ENCODE measurements at places on chromosomes 1 and 21.

- H3K27me3 ChIP-seq = no peaks in the 10 kb centered on the region
- DNase-seq = no peak
- no peaks in the 10 kb centered on the region for H3K4me1 ChIP-seq
Measured at GRCh38 chr21:29316029-29316742, 17.5 kb downstream of the BACH1 start.

DNA sequence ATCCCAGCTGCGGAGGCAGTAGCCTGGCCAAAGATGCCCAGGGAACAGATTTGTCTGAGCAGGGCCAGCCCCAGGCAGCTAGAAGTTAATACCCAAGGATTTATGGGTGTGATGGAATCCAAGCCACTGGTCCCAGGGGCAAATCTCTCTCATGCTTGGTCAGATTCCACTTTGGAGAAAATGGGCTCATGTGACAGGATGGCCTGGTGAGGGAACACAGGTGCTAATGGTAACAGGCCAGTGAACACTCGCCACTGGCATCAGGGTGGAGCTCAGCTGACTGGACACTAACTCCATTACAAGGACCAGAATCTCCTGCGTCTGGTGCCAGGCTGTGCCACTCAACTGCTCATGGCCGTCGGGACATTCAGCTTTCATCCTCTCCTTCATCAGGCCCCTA, 12.0 kb downstream of the MDM4 start:
- H3K27me3 ChIP-seq = no peaks in the 10 kb centered on the region
- peaks cover 69% of the 10 kb centered on the region for H3K36me3 ChIP-seq
- DNase-seq = no peak
- no peak overlapping the region for H3K4me3 ChIP-seq
- H3K4me1 ChIP-seq = peaks cover 21% of the 10 kb centered on the region
- H3K27ac ChIP-seq = no peak overlapping the region

- no peak overlapping the region for H3K4me3 ChIP-seq
- H3K36me3 ChIP-seq = no peaks in the 10 kb centered on the region
- DNase-seq = no peak
- H3K27me3 ChIP-seq = no peaks in the 10 kb centered on the region
- no peak overlapping the region for H3K27ac ChIP-seq
Measured at GRCh38 chr21:37800456-37801061, 115.7 kb downstream of the KCNJ6 start.

GRCh38 chr1:244265507-244265906, 186.2 kb downstream of the ADSS2 start:
- no peaks in the 10 kb centered on the region for H3K27me3 ChIP-seq
- H3K27ac ChIP-seq = no peak overlapping the region
- no peaks in the 10 kb centered on the region for H3K4me1 ChIP-seq
- no peaks in the 10 kb centered on the region for H3K36me3 ChIP-seq

DNA sequence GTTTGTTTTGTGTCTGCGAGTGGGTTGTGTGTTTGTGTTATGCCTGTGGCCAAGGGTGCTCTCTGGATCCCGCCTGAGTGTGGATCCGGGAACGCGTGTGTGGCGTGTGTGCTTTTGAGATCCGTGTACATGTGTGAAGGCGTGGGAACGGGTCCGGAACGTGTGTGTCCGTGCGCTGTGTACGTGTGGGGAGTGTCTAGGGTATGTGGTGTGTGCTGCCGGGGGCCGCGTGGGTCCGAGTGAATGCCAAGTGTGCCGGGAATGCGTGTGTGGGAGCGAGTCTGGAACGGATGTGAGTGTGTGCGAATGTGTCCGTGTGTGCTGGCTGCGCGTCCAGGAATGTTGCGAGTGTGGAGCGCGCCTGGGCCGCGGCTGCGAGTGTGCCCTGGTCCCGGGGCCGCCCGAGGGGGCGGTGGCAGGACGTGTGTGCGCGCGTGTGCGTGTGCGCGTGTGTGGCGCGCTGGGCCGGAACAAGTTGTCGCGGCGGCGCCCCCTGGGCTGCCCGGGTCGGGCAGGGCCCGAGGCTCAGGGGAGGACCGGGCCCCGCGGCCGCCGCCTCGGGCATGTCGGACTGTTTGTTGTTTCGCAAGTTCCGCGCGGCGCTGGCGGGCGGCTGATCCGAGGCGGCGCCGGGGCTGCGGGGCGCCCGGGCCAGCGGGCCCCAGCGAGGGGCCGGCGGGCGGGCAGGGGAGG, 953 bp downstream of the PTPRU start:
- peaks cover 14% of the 10 kb centered on the region for H3K4me1 ChIP-seq
- peak overlapping the region; percentile 56 for H3K4me3 ChIP-seq
- H3K36me3 ChIP-seq = no peaks in the 10 kb centered on the region
- H3K27me3 ChIP-seq = peaks cover 31% of the 10 kb centered on the region
- DNase-seq = no peak

GRCh38 chr1:3068564-3069431, at the start of gene PRDM16:
Gene PRDM16 (plus strand): TSS chr1:3069203. CDS start chr1:3069260, 57 bp downstream.
- H3K27ac ChIP-seq = no peak within 1 kb of the TSS
- H3K4me3 ChIP-seq = no peak within 1 kb of the TSS
- H3K27me3 ChIP-seq = peaks cover 8% of the 10 kb centered on the region
- DNase-seq = no peak

GRCh38 chr1:32709476-32709875, 6.9 kb upstream of the SYNC start:
- no peak overlapping the region for H3K27ac ChIP-seq
- no peak for DNase-seq
- H3K27me3 ChIP-seq = peaks cover 5% of the 10 kb centered on the region
- H3K4me3 ChIP-seq = no peak overlapping the region
- H3K4me1 ChIP-seq = no peaks in the 10 kb centered on the region

DNA sequence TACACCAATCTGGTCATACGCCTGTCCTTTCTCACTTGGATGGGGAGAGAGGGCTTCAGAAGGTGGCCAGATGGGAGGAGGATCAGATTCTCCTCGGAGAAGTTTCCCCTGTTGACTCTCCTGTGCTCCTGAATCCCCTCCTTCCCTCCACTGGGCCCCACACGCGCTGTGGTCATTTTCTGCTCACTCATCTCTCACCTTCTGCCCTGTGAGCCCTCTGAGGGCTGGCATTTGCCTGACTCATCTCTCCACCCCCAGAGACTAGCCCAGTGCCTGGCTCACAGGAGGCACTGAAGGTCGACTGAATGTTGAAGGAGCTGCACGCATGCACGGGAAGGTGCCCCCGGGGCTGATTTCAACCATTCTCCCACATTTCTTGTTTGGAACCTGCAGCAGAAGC, 14.2 kb downstream of the ABCA4 start:
- no peaks in the 10 kb centered on the region for H3K4me1 ChIP-seq
- H3K36me3 ChIP-seq = no peaks in the 10 kb centered on the region
- no peak overlapping the region for H3K27ac ChIP-seq
- no peak overlapping the region for H3K4me3 ChIP-seq
- DNase-seq = no peak

- H3K4me1 ChIP-seq = no peaks in the 10 kb centered on the region
- no peaks in the 10 kb centered on the region for H3K36me3 ChIP-seq
Measured at GRCh38 chr1:41844781-41845272, 73.9 kb downstream of the HIVEP3 start.

- H3K4me3 ChIP-seq = no peak overlapping the region
- DNase-seq = no peak
- no peaks in the 10 kb centered on the region for H3K27me3 ChIP-seq
- H3K4me1 ChIP-seq = no peaks in the 10 kb centered on the region
- no peaks in the 10 kb centered on the region for H3K36me3 ChIP-seq
- no peak overlapping the region for H3K27ac ChIP-seq
Measured at GRCh38 chr1:65729259-65729658, 63.4 kb upstream of the PDE4B start.

DNA sequence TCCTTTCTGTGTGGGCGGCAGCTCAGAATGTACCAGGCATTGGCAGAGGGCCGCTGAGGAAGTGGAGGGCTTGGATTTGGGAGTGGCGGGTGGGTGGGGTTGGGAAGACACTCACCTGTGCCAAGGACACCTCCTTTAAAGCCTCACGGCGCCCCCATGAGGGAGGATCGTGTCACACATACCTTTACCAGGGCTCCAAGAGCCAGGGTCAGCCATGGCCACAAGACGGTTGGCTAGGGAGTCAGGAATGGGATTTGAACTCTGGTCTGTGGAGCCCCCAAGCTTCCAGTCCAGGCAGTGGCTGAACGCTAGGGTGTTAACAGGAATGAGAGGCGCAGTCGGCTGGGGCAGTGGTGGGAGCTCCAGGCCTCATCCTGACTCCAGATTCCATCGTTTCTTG, 4.6 kb downstream of the NBL1 start:
- no peak overlapping the region for H3K27ac ChIP-seq
- H3K4me3 ChIP-seq = no peak overlapping the region
- no peak for DNase-seq

- DNase-seq = no peak
- H3K27ac ChIP-seq = no peak overlapping the region
- H3K36me3 ChIP-seq = peaks cover 36% of the 10 kb centered on the region
- no peaks in the 10 kb centered on the region for H3K27me3 ChIP-seq
- H3K4me1 ChIP-seq = peaks cover 43% of the 10 kb centered on the region
Measured at GRCh38 chr1:22100168-22100567, 42.7 kb downstream of the WNT4 start.

- H3K36me3 ChIP-seq = no peaks in the 10 kb centered on the region
- no peaks in the 10 kb centered on the region for H3K4me1 ChIP-seq
- H3K27ac ChIP-seq = no peak overlapping the region
Measured at GRCh38 chr1:10242811-10243210, 32.4 kb downstream of the KIF1B start.

DNA sequence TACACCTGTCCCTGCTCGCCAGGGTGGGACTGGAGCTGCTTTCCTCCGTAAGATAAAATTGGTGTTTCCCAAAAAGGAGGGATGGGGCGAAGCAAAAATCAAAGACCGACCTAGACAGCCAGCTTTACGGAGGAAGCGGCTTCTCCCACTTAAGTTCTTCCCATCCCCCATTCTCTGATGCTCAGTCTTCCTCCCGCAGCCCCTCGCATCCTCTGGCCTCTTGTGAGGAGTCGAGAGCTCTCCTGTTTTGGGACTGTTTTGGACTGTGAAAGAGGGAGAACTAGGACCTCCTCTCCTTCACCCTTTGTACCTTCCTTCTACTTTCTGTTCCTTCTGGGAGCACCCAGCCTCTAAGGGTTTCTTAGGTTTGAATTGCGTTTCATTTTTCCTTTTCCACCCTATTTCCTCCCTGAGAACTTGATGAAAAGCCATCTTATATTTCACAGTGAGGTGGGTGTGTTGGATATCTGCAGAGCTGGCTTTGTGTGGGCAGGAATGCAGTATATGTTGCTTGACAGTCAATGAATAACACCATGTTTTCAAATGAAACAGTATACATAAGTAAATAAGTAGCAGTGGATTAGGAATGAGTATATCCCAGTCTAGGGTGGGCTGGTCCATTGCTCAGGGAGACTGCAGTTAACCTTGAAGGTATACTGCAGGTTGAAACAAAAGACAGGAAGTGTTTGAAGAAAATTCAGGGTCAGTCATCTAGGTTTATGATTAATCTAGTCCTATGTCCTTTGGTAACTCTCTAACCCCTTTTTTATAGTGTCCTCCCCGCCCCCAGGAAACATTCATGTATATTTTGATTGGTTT, 848 bp downstream of the CTTNBP2NL start:
- H3K4me3 ChIP-seq = peak overlapping the region; percentile 64
- peaks cover 13% of the 10 kb centered on the region for H3K4me1 ChIP-seq
- peak overlapping the region; percentile 29 for H3K27ac ChIP-seq
- no peaks in the 10 kb centered on the region for H3K27me3 ChIP-seq

DNA sequence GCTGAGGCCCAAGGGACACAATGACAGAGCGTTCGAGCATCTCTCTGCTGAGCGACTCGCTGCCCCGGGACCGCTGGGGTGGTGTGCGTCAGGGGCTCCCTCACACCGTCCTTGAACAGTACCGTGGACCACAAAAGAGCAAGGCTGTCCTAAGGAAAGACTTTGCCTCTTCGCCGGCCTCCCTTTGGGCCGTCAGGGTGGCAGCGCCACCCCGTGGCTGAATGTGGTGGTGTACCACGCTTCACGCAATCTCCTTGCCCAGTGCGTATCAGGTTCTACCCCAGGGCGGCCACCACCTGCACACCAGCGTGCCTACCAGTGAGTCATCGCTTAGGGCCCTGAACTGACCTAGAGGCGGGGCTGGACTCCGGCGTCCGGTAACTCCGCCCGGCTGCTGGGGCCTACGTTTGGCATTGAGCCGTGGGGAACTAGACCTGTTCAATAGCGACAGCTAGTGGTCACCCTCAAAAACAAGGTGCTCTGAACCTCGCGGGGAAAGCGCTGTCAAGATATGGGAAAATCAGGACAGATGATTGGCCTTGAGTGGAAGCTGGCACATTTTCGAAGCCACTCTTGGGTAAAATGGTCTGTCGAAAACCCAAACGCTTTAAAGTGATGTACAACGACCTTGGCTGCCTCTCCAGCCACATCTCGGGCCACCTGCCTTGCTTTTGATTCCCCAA, 8.1 kb upstream of the TRAF3IP3 start:
- H3K4me3 ChIP-seq = peak overlapping the region; percentile 76
- peaks cover 54% of the 10 kb centered on the region for H3K4me1 ChIP-seq
- peak; percentile 82 for DNase-seq
- H3K27me3 ChIP-seq = no peaks in the 10 kb centered on the region
- H3K36me3 ChIP-seq = no peaks in the 10 kb centered on the region

- H3K27ac ChIP-seq = peak within 1 kb of the TSS; percentile 70
- H3K4me3 ChIP-seq = peak within 1 kb of the TSS; percentile 82
- peak; percentile 78 for DNase-seq
- no peaks in the 10 kb centered on the region for H3K27me3 ChIP-seq
- H3K4me1 ChIP-seq = peaks cover 12% of the 10 kb centered on the region
Measured at GRCh38 chr21:41425954-41426675, at the start of gene MX1. Gene MX1 (plus strand): TSS chr21:41426239. CDS start chr21:41432071, 5,832 bp downstream.

DNA sequence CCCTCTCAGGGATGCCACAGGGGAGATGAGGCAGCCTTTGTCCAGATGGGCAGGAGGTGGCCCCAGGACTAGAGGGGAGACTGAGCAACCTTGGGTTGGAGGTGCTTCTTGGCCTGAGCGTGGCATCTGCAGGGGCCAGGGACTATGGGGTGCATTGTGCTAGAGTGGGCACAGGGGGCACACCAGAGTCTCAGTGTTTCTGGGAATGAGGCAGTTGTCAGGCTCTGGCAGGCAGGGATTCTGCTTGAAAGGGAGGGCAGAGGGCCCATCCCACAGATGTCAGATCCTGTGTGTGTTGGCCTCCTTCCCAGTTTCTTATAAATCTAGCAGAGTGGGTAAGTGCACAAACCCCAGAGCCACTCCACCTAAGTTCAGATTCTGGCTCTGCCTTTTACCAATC, 13.7 kb downstream of the LGR6 start:
- H3K4me3 ChIP-seq = no peak overlapping the region
- H3K36me3 ChIP-seq = no peaks in the 10 kb centered on the region
- no peaks in the 10 kb centered on the region for H3K27me3 ChIP-seq
- no peak for DNase-seq
- H3K27ac ChIP-seq = no peak overlapping the region
- H3K4me1 ChIP-seq = peaks cover 14% of the 10 kb centered on the region

DNA sequence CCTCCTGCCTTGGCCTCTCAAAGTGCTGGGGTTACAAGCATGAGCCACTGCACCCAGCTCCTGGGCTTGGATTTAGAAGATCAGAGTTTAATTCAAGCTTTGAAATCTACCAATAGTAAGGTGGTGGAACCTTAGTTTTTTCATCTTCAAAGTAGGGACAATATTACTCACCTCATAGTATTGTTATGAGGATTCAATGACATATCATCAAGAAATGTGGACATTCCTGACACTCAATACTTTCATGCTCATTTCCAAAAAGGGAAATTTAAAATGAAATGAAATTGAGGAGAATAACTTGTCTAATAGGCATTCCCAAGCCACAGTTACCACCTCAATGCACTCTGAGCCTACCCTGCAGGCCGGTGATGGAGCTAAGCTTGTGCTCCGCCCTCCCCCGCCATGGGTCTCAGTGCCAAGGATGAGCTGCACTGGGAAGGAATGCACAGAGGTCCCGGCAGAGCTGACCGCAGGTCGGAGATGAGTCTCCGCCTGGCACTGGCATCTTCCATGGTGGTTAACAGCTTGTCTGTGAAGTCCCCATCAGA, 56.5 kb upstream of the BCAR3 start:
- H3K27ac ChIP-seq = no peak overlapping the region
- H3K36me3 ChIP-seq = no peaks in the 10 kb centered on the region
- no peak overlapping the region for H3K4me3 ChIP-seq
- H3K4me1 ChIP-seq = no peaks in the 10 kb centered on the region
- H3K27me3 ChIP-seq = no peaks in the 10 kb centered on the region
